Inflammatory macrophage (primary cell): ENCODE measurements at places on chromosomes 1 and 21.

DNA sequence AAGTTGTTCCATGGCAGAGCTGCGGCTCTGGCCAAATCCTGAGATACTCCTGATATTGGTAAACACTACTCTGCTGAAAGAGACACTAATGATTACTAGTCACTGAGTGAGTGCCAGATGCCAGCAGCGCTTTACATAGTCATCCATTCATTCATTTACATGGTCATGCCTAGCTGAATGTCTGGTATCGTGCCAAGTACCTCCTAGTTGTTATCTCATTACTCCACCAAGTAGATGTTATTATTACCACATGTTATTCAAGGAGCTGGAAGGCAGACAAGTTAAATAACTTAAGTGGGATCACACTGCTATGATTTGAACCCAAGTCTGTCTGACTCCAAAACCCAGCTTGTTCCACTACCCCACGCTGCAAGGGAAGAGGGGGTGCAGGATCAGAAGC, 4.7 kb downstream of the OLFML2B start:
- no peak for DNase-seq

DNA sequence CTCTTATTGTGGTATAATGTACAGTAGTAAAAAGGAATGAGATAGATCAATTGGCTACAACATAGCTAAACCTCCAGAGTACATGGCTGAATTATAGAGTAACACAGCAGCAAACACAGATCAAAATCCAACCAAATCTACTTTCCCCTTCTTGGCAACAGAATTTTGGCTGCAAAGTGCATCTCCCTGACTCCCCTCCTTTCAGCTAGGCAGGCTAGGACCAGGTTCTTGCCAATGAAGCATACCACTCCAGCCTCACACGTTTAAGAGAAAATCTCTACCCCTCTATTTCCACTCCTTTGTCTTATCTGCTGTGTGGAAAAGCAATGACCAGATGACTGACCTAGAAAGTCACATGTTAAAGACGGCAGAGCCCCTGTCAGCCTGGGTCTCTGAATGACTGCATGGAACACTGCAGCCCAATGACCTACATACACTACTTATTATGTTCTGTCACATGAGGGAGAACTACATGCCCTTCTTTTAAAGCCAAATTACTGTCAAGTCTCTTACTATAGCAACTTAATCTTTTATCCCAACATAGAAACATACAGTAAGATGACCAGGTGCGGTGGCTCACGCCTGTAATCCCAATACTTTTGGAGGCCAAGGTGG, 99.1 kb downstream of the HLCS start:
- no peak for DNase-seq

DNA sequence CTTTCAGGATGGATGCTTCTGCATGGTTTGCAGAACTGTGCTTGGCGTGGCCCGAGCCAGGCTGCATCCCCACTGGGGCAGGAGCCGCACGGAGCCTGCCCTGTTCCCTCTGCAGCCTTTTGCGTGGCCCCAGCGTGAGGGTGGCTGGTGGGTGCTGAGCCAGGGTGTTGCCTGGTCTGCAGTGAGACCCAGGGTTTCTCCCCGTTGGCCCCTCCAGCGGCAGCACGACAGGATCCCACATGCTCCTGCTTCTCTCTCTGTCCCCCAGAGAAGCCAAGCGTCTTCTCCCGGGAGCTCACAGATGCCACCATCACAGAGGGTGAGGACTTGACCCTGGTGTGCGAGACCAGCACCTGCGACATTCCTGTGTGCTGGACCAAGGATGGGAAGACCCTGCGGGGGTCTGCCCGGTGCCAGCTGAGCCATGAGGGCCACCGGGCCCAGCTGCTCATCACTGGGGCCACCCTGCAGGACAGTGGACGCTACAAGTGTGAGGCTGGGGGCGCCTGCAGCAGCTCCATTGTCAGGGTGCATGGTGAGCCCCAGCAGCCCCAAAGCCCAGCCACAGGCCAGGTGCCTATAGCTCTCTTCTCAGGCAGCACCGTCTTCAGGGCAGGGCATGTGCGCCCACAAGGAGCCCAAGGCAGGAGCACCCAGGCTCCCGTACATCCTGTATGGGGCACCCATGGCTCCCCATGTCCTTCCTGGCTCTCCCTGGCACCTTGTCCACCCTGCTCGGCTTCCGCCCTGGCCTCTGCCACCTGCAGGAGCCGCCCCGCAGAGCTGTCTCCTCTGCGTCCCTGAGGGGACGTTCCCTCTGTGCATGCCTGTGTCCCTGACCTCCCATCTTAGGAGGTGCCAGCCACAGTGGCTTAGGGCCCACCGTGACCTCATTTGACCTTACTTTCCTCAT, 78.9 kb downstream of the OBSCN start:
- no peak for DNase-seq

DNA sequence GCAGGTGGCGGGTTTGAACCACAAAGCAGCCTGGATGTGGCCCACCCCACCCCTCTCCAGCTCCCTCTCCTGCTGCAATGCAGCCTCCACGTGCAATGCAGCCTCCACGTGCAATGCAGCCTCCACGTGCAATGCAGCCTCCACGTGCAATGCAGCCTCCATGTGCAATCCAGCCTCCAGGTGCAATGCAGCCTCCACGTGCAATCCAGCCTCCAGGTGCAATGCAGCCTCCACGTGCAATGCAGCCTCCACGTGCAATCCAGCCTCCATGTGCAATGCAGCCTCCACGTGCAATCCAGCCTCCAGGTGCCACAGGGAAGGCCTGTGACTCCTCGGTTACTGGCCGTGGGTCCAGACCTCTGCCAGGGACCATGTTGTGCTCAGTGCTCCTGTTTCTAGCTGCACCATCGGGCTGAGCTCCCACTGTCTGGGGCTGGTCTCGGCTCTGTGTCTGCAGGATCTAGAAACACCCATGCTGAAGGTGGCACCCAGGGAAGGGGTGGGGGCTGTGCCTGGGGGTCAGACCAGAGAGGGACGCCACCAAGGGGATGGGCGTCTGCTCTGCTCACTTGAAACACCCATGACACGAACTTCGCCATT, 11.9 kb upstream of the LRRC3 start:
- DNase-seq: no peak

DNA sequence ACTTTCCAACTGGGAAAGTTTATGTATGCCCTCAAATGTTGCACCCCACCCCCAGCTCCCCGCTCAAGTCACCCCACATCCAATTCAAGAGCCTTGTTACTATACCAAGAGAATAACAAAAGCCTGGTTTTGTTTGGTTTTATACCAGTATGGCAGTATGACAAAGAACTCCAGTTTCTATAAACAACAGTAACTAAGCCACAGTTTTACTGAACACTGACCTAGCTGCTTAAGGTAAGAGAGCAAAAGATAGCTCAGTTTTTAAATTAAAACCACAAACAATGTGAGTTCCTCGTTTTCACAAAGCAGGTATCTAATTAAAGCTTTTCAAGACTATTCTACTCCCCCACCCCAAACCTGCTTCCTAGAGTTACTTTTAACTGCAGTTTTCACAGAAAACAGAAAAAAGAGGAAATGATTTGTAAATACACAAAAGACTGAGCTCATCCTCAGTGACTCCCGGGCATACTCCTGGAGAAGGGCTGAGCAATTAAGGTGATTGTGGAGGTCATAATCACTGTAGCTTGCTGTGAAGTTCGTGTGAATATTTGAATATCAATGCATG, 59.3 kb upstream of the LHX8 start:
- DNase-seq: no peak

DNA sequence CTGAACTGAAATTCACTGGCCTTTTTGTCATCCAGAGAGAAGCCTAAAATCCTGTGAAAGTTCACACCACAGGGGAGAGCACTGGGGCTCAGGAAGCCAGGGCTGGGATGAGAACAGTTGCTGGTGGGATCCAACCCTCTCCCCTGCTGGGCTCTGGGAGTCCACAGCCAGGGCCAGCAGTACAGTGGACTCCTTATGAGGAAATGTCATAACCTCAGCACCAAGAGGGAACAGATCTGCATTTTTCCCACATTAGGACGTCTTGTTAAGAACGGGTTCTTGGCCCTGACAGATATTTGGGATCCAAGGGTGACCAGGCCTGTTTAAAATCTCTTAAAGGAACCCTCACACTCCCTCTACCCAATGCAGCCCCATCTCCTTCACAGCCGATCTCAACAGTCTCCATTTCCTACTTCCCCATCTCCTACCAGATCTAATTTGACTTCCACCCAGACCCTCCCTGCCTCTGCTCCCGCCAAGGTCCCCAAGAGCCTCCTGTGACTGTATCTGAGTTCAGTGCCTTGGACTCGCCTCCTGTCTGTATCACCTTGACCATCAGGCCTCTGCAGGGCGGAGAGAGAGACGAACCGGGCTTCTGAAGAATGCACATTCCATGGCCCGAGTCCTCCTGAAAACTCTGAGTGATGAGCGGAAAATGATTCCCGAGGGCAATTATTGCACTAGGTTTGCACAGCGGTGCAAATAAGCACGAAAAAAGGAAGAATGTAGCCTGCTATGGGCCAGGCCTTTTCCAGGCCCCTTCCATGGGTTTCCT, 159.9 kb downstream of the TRABD2B start:
- no peak for DNase-seq

GRCh38 chr1:94727846-94728715, 92.1 kb upstream of the SLC44A3 start:
- DNase-seq: no peak

- DNase-seq: no peak
Measured at GRCh38 chr1:242629396-242629795, 104.9 kb upstream of the PLD5 start.

DNA sequence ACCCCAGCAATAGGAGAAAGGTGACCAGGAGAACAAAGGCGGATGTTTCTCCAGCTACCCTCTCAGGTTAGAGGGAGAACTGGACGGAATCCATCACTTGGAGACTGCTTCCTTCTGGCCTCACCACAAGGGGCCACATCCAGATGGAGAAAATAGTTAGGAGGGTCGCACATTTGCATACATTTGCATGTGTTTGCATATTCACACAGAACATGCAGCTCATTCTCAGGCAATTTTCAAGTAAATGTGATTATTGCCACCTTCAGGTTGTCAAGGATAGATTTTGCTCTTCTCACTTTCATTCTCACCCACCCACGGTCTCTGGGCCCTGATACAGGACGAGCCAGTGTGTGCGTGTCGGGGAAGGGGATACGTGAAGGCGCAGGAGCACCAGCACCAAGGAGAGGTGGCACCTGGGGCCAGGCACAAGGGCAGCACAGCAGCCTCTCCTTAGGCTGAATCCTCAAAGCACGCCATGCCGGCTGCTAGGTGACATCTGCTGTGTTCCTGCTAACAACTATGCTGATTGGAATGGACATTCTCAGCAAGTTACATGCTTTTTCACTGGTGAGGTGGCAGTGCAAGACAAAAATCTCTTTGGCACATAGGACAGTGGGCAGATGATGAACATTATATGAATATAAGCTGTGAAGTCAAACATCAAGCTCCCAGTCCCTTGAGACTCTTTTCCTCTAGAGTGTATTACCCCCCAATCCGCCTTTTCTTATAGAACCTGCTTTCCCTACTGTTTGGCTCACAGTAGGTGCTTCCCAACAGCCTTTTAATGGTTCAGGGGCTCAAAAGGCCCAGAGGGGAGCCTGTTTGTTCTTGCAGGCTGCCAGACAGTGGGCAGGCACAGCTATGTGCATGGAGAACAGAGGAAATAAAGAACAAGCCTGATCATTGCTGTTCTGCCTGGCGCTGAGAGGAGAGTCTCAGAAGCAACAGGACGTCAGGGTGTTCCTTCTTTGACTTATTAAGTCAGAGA, 14.3 kb downstream of the ACKR1 start:
- DNase-seq: no peak
